ENCODE measurements at places on chromosomes 5 and 9. TPM values are rescaled to one million over a fixed set of nuclear protein-coding genes. Genes with fewer than 3 reads are reported as not detected.

SPATA31D1 gene
- not detected for total RNA-seq

BTNL8 gene
- total RNA-seq = not detected

HAPLN1 gene
- not detected for total RNA-seq

F2RL2 gene
- 0.76 TPM for total RNA-seq

MVB12B gene
- total RNA-seq = 10.1 TPM

Data from vein endothelial cell (primary cell).